ENCODE measurements at places on chromosomes 11 and 22.

DNA sequence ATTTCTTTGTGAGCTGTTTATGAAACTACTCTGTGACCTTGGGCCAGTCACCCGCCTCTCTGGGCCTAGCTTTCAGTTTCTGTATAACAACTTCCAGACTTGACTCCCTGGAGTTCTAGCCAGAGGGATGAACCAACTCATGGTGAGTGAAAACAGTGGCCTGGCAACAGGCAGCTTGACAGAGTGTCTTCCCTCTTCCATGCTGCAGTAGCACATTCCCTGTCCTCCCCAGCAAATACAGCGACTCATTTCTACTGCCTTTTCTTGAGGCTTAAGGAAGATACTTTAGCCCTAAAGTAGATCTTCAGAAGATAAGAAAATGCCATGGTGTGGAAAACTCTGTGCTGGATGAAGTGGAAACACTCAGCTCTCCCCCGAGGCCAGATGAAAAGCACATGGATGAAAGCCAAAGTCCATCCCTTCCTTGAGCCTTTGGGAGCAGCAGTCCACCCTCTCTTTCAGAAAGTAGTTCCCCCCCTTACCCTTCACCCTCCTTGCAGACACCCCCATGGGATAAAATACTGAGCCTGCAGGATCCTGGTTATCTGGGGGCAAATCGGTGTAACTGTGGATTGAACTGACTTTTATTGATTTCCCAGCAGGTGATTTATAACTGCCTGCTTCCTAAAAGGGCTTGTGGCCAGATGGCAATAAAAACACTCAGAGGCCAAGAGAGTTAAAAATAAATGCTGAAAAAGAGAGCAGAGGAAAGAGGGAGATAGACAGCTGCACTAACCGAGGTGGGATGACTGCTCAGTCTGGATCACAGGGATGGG lies 24.1 kb downstream of the IRAG1 start:
- DNase-seq, result no peak

DNA sequence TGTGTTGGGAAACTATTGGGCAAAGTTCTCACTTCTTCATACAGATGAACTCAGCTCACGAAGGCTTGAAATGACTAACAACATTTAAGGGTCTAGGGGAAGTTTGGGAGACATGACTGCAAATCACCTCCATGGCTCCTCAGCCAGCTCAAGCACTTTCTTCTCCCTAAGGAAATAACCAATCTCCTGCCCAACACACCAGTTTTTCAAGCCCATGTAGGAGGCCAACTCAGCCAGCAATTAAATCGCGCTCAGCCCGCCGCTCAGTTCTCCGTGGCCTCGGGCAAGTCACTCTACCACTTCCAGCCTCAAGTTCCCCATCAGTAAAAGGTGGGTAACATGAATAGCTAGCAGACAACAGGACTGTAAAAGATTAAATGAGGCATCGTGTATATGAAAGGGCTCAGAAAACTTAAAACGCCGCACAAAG lies 796 bp downstream of the POLDIP3 start:
- no peak for DNase-seq

- DNase-seq, result no peak
Observed at GRCh38 chr11:41051919-41052635, 407.4 kb downstream of the LRRC4C start.

- no peak for DNase-seq
Observed at GRCh38 chr11:27777033-27777432, 76.8 kb upstream of the BDNF start.

- DNase-seq, result peak; percentile 5
Observed at GRCh38 chr11:83249972-83250593, 36.1 kb downstream of the CCDC90B start.

- DNase-seq, result no peak
Observed at GRCh38 chr11:1499899-1500298, 13.3 kb upstream of the MOB2 start.

GRCh38 chr11:102575012-102575411 lies 44.5 kb upstream of the MMP7 start:
- DNase-seq, result no peak

DNA sequence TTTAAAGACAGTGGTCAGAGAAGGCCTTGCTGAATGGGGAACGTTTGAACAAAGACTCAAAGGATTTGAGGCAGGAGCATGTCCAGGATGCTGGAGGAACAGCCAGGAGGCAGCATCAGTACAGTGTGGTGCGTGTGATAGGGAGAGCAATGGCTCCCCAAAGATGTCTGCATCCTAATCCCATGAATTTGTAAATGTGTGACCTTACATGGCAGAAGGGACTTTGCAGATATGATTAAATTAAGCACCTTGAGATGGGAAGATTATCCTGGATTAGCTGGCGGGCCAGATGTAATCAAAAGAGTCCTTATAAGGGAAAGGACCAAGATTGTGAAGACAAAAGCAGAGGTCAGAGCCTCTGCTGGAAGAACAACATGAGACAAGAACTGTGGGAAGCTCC lies 24.6 kb upstream of the FAT3 start:
- no peak for DNase-seq

GRCh38 chr11:72816404-72816990 lies 2.3 kb downstream of the ATG16L2 start:
- no peak for DNase-seq

DNA sequence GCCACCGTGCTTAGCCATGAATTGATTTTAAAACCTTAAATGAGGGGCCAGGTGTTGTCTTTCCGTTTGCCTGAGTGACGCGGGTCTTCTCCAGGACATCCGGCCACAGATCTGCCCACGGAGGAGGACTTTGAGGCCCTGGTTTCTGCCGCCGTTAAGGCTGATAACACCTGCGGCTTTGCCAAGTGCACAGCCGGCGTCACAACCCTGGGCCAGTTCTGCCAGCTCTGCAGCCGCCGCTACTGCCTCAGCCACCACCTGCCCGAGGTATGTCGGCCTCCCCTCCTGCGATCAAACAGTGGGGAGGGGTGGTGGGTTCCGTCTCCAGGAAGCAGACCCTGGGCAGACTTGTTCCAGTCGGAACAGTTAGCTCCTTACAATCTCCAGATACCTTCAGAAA lies 34.4 kb downstream of the IGHMBP2 start:
- no peak for DNase-seq

GRCh38 chr11:105609341-105609781 lies 512 bp upstream of the GRIA4 start:
- peak; percentile 50 for DNase-seq

DNA sequence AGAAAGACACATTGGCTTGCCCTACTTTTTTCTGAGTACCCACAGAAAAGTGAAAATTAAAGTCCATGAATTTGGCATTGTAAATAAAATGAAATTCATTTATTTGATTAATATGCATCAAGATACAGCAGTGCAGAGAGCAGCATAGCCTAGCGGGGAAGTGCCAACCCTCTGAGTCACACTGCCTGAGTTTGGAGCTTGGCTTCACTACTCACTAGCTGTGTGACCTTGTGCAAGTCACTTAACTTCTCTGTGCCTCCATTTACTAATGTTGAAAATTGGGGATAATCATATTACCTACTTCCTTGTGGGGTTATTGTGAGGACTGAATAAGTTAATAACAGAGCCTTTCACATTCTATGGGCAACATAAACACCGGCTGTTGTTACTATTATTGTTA lies 111.5 kb upstream of the CSNK2A3 start:
- no peak for DNase-seq

- no peak for DNase-seq
Observed at GRCh38 chr11:10503777-10504480, 37.1 kb downstream of the RNF141 start.

GRCh38 chr11:27041141-27041899 lies 705 bp downstream of the BBOX1 start:
- DNase-seq, result no peak

DNA sequence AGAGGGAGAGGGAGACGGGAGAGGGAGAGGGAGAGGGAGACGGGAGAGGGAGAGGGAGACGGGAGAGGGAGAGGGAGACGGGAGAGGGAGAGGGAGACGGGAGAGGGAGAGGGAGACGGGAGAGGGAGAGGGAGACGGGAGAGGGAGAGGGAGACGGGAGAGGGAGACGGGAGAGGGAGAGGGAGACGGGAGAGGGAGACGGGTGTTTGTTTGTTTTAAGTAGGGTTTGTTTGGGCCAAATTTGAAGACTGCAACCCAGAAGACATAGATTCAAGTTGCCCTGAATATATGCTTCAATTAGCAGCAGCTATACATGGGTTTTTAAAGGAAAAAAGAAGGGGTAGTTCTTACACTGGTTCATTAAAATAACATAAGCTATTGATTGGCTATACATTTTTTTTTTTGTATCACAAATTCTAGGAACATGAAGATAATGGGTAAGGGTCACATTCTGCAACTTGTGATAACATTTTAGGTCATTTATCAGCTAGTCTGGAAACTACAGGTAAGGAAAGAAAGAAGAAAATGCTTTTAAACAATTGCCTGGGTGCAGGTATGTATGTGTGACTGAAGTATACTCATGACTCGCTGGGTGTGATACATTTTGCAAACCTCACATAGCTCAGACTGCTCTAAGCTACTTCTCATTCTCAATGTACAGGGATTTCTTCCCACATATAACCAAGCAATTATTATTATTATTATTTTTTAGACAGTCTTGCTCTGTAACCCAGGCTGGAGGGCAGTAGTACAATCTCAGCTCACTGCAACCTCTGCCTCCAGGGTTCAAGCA lies 67.3 kb downstream of the MCHR1 start:
- no peak for DNase-seq

Data from HuH-7 (cell line).